ENCODE measurements at places on chromosomes 7 and 10.

DNA sequence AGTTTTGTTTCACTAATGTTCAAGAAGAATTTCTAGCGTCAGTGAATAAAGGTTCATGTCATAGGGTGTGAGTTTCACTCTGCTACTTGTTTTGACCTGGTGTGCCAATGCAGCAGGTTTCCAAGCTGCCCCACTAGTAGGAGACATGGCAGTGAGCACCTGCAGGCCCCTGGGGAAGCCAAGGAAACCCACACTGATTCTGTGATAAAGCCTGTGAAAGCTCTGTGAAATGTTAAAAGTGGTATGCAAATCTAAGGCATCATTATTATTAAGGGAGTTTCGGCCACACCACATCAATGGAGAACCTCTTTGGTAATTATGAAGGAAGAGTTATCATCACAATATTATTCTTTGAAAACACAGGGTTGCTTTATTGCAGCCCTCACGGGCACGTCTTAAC is 46.4 kb downstream of the ABCB5 start:
- DNase-seq: no peak

- no peak for DNase-seq
Measured at GRCh38 chr10:60446070-60446833, 56.6 kb upstream of the ANK3 start.

- no peak for DNase-seq
Measured at GRCh38 chr7:154587792-154588191, 415.1 kb downstream of the PAXIP1 start.

GRCh38 chr10:71727738-71728737 is 8.5 kb upstream of the C10orf105 start:
- DNase-seq: peak; percentile 70

GRCh38 chr10:63465293-63466143 is at the start of gene JMJD1C:
JMJD1C (minus strand) TSS chr10:63465977; CDS start chr10:63465662, 315 bp downstream.
- DNase-seq: peak; percentile 91

DNA sequence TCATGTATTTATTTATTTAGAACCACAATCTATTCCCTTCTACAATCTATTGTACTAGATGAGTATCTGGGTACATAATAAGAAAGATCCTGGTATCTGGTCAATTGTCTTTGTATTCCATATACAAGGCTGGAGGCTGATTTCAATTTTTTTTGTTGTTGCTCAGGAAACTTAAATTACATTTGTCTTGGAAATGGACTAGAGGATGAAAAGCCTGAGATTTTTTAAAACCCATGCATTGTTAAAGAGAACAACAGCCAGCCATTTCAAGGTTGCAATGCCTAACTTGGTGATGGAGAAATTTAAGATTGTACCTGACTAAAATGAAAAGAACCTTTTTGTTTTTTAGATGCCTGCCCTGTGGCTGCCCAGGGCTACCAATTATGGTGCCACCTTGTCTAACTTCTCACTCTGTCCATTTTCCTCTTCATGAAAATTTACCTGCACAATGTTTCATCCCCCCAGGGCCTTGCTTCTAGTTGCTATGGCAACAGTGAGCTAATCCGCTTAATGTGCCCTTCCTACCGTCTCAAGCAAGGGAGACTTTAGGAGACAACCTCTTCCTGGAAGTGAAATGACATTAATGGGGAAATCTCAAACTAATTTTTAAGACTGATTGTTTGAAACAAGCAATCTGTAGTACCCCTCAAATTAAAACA is 203.7 kb upstream of the PHYHIPL start:
- DNase-seq: no peak

DNA sequence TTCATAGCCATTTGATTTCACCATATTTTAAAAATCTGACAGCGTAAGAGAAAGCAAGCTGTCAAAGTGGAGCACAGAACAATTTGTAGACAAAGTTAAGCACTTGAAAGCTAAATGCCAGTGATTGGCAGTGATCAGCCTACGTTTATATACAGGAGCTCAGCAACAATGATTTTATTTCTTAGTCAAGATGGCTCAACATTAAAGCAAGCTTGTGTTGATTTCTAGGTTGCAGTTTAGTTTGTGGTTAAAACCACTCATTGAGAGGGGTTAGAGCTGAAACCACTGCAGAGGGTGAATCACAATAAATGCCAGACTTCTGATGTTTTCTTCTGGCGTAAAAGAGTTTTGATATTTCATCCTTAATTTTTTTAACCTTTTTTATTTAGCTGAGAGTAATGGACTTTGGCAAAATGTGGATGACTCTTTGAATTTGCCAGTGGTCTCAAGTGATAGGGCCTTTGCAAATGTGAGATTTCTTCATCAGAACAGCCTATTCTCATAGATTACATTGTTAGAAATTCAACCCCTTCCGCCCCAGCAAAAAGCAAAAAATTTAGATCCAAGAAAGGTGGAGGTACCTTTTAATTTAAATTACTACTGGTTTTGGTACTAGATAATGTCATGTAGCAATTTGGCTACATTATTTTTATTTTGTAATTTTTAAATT is 73.8 kb downstream of the SHOC2 start:
- no peak for DNase-seq

- DNase-seq: peak; percentile 52
Measured at GRCh38 chr10:98255146-98255877, 12.7 kb downstream of the LOXL4 start.

DNA sequence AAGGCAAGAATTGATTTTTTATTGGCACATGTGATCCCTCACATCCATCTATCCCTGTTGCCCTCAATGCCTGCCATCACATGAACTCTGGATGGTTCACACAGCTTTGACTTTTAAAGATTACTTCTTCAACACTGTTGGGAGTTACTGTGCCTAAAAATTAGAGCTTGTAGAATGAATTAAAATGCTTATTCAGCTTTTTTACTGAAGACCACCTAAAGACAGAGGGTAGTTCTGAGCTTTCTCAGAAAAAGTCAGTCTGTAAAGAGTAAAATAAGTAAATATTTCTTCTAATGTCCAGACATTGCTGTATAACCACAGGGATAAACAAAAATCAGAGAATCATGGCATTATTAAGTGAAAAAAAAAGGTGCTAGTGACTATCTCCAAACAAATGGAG is 93.3 kb upstream of the CSTF2T start:
- no peak for DNase-seq

GRCh38 chr10:104391969-104392296 is 38.3 kb downstream of the CFAP58 start:
- DNase-seq: no peak

GRCh38 chr7:69982197-69982596 is 383.9 kb downstream of the AUTS2 start:
- peak; percentile 85 for DNase-seq

- DNase-seq: peak; percentile 15
Measured at GRCh38 chr10:113528876-113529275, 24.0 kb upstream of the HABP2 start.

GRCh38 chr10:122417667-122418066 is 36.8 kb upstream of the ARMS2 start:
- no peak for DNase-seq

GRCh38 chr10:76353237-76353851 is 921.9 kb downstream of the LRMDA start:
- peak; percentile 73 for DNase-seq

GRCh38 chr7:25454020-25454419 is 225.7 kb upstream of the NPVF start:
- DNase-seq: no peak

DNA sequence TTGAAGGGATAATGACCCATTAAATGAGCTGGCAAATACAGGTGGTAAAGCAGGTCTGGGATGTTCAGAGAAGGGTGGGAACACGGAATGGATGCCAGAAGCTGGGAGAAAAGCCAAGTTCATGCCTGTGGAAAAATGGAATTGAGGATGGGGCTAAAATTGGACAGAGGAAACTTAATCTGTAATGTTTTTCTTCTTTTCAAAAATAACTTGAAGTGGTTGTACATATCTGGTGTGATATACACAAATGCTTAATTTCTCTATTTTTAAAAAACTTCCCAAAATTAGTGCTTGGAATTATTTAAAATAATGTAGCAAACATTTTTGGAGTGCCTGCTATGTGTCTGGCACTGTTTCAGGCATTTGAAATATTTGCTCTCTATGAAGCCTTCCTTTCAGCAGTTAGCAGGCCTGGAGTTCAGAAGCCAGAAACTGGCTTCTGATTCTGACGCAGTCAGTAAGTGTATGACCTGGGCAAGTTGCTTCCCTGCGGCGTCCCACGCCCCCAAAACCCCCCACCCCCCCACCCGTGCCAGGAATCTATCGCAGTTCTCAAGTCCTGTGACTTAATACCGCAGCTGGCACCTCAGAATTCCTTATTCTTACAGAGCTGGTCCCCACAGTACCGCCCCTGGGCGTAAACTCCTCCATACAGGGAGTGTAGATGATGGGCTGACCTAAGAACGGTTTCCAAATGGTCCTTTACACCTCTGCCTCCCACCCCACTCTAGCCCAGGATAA is 828 bp upstream of the MALSU1 start:
- peak; percentile 58 for DNase-seq

DNA sequence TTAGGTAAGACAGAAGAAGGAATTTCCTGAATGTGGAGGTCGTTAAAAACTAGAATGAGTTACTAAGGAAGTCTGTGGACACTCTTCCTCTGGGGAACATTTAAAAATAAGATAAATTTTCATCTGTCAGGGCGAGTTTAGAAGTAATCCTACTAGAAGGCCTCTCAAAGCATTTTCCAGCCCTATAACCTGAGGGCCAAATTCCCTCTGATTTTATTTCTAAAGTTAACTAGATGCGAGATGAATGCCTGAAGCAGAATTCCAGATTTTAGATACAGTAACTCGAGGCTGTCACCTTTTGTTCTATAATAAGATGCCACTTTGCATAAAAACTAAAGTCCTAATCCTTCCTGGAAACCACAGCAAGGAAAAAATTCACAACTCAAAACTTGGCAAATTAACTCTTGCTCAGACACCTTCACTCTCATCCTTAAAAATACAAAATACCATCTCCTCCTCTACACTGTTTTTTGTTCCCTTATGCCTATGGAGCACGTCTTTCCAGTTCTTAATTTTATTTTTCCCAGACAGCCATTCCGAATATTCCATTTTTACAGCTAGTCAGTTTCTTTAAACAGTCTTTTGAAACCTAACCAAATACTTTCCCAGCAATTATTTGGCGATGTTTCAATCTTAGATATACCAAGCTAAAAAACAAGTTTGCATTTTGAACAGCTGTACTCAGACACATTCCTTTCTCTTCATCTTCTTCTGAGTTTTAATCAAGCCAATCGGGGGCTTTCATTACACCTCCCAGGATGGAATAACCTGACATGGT is 420.7 kb upstream of the NFE2L3 start:
- DNase-seq: no peak

DNA sequence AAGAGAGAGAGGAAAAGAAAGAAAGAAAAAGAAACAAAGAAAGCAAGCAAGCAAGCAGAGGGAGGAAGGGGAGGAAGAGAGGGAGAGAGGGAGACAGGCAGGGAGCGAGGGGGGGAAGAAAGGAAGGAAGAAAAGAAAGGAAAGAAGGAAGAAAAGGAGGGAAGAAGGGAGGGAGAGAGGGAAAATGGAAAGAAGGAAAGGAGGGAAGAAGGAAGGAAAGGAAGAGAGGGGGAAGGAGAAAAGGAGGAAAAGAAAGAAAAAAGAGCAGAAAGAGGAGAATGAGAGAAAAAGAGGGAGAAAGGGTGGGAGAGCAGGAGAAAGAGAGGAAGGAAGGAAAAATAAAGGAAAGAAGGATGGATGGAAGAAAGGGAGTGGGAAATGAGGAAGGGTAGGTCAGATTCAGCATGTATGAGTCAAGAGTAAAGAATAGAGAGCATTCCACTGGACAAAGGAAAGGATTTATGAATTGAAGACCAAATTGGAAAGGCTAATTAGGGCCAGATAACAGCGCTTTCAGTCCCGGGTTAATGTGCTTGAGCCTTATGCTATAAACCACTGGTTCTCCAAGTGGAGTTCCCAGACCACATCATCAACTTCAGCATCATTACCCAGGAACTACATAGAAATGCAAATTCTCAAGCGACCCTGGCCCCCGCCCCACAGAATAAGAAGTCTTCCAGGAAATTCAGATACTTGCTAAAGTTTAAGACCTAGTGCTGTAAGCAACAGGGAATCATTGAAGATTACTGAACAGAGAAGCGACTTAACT is 85.1 kb downstream of the C10orf90 start:
- no peak for DNase-seq

DNA sequence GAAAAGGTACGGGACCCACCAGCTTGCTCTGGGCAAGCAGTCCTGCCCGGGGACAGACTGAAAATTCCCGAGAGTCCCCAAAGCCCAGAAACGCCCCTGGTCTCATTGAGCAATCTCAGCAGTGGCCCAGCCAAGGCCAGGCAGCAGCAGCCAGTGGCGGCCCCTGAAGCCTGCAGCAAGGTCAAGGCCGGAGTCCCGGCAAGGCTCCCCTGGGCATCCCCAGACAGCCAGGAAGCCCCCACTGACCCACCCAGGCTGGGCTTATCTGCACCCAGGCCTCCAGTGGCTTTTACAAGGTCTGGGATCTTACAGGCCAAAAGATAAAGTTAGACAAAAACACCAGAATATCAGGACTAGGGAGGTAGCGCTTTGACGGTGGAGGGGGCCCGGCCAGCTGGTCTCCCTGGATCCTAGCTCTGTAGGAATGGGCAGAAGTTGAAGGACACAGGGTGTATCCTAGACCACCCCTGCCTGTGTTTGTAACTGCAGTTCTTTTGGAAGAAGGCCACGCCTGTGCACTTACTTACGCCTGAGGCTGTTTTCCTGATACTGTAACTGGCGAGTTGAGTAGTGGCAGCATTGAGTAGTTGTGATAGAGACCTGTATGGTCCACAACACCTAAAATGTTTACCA is 130.5 kb upstream of the NPS start:
- no peak for DNase-seq

- no peak for DNase-seq
Measured at GRCh38 chr10:93742633-93743349, 14.9 kb upstream of the LGI1 start.

DNA sequence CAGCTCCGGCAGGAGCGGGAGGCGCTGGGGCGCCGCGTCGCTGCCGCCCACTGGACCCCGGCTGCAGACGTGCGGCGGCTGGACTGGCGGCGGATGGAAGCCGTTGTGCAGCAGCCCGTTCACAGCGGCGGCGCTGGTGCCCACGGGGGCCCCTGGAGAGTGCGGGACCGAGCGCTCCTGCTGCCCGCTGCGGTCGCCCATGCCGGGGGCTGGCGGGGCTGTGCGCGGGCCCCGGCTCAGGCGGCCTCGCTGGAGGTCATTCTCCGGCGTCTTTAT is 413 bp downstream of the PANK1 start:
- no peak for DNase-seq

GRCh38 chr10:102683736-102684135 is 30.5 kb downstream of the ARL3 start:
- DNase-seq: no peak

GRCh38 chr10:117936566-117936965 is 110.2 kb downstream of the RAB11FIP2 start:
- DNase-seq: no peak

GRCh38 chr10:59910867-59911266 is 4.5 kb upstream of the CCDC6 start:
- DNase-seq: no peak

DNA sequence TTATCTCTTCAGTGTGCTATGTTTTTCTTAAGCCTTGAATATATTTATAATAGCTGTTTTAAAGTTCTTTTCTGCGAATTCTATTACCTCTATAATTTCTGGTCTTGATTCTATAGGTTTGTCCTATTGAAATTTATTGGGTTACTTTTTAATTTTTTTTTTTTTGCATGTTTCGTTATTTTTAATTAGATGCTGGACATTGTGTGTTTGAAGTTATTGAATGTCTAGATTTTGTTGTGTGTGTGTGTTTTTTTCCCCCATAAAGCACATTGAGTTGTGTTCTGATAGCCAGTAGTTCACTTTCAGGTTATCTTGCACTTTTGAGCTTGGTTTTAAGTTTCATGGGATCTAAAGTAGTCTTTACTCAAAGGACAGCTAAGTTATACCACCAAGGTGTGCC is 394.9 kb downstream of the RPS24 start:
- no peak for DNase-seq
